ENCODE measurements at places on chromosomes 5 and 9.

- DNase-seq = no peak
These were observed 458.8 kb downstream of the DTWD2 start for GRCh38 chr5:118529361-118530144.

DNA sequence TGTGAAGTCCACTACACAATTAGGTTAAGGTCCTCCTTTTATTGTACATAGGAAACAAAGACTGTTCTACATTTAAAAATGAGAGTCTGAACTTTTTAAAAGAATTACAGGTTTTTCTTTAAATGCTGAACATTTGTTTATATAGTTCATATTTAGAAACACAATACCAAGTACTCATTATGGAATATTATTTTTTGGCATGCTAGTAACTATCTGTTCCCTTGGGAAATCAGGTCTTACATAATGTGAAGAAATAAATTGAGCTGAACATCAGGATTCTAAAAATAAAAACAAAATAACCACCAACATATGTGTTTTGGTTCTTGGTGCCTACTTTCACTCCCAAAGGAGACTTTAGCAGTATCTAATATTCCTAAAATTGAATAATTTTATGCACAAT, 230.5 kb upstream of the IZUMO3 start:
- DNase-seq = no peak

- no peak for DNase-seq
These were observed 198.8 kb downstream of the BNC2 start for GRCh38 chr9:16671591-16672137.

- no peak for DNase-seq
These were observed 45.4 kb downstream of the PCSK1 start for GRCh38 chr5:96387616-96388015.

DNA sequence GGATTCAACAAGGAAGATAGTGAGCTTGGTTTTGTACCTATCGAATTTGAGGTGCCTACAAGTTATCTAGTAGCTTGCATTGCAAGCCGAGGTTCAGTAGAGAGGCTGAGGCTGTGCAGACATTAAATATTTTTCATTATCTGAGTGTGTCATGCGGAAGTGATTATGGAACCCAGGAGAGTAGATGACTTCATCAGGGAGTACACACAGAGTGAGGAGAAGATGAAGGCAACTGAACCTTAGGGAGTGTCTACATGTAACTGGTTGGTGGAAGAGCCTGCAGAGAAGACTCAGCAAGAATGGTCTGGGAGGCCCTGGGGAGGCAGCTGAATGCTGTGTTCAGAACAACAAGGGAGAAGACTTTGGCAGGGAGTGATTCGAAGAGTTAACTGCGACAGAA, 393.9 kb downstream of the ARHGEF28 start:
- no peak for DNase-seq

DNA sequence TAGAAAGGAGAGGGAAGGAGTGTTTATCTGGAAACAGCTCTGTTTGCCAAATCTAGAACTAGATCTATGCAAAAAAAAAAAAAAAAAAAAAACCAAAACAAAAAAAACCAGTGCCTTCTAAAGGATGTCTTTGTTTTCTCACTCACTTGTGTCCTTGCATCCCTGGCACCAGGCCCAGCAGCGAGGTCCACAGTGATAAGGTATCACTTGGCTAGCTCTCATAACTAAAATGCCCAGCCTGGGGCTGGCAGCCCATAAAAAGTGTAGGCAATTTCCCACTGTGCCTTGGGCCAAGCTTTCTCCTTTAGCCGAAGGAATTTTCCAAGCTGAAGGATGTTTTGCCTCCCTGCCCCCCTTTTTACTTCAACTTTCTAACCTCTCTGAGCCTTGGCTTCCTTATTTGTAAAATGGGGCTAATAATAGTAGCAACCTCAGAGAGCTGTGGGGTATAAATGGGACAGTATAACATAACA, 20.8 kb downstream of the RGS3 start:
- DNase-seq = no peak

GRCh38 chr9:22657713-22658112, 211.1 kb downstream of the DMRTA1 start:
- DNase-seq = no peak

GRCh38 chr5:134143944-134144941, 29.8 kb downstream of the TCF7 start:
- DNase-seq = no peak

GRCh38 chr9:5438301-5439162, 807 bp upstream of the PLGRKT start:
- peak; percentile 54 for DNase-seq

DNA sequence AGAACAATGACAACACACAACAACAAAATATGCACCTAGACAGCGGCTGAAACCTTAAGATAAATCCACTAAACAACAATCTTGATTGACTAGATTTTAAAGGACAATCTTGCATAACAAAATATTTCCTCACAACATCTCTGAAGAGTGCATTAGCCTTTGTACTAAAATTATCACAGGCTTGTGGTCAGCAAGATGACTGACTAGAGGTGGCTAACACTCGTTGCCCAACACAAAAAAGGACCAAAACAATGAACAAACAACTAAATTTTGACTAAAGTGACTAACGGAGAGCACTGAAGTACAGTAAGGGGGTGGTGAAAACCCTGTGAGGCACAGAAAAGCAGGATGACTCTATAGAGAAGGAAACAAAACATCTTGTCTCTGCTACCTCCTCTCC, 183.9 kb downstream of the BRINP1 start:
- no peak for DNase-seq

- no peak for DNase-seq
These were observed 13.9 kb upstream of the FNIP1 start for GRCh38 chr5:131810510-131811249.

DNA sequence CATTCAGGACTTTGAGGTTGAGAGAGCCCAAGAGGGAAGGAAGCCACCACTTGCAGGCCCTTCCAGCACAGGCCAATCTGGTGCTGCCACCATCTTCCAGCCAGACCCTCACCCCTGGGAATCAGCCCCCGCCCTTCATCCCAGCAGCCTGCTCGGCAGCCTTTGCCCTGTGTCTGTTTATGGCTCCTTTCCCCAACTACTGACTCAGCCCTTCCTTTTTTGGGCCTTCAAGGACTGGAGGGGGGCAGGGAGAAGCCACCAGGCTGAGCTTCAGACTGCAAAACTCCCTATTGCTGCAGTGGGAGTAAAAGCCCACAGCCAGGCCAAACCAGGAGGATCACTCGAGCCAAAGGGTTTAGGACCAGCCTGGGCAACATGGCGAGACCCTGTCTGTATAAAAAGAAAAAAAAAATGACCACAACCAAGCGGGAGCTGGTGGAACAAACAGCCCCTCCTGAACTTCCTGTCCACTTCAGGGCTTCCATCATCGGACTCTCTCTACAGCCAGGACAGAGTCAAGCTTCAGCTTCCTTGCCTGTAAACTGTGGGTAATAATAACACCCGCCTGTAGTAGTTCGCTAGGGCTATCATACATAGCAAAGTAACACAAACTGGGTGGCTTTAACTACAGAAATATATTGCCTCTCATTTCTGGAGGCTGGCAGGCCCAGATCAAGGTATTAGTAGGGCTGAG, 85.9 kb upstream of the IL17B start:
- DNase-seq = no peak

DNA sequence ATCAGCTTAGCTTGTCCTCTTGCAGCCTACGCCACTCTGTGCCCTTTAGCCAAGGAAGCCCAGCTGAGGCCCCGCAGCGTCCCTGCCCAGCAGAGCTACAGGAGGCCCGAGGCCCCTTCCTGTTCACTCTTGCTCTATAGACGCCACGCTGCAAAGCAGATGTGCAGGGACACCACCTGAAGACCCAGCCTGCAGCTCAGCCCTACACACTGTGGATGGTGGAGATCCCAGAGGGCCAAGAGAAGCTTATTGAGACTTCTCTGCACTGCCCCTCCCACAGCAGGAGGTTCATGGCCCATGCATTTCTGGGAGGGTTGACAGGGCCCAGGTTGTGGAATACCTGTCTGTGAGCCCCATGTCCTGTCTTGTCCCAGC, 33.6 kb downstream of the IRF1 start:
- no peak for DNase-seq

All from stimulated activated CD4-positive, alpha-beta T cell treated with anti-CD3 and anti-CD28 coated beads, Interleukin-4, amount 100 ng/mL, for 4 hours (primary cell).